ENCODE measurements at places on chromosomes 1 and 21.
A peak's percentile ranks its signal among the peaks of the same experiment; 100 is the strongest.

- no peak for DNase-seq
These were observed 77.4 kb upstream of the MROH9 start for GRCh38 chr1:170857955-170858354.

- DNase-seq, result no peak
These were observed 52.9 kb upstream of the LRRC8C start for GRCh38 chr1:89580036-89580435.

- no peak for DNase-seq
These were observed 8.4 kb downstream of the SLC35E2B start for GRCh38 chr1:1684031-1684681.

DNA sequence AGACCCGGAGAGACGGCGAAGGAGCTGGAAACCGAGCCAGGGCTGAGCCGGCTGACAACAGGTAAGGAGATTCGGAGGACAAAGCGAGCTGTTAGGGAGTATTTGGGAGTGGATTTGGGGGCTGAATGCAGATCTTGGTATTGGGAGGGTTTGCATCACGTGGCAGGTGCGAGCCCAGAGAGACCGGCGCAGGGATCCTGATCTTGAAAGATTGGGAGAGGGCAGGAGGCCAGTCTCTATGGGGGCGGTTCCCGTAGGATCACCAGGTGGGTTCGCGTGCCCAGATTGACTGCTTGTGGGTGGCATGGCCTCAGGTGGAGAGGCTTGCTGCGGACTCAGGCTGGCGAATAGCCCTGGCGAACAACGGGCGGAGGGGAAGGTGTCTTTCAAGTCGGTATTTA lies 204 bp downstream of the CIART start:
- no peak for DNase-seq

DNA sequence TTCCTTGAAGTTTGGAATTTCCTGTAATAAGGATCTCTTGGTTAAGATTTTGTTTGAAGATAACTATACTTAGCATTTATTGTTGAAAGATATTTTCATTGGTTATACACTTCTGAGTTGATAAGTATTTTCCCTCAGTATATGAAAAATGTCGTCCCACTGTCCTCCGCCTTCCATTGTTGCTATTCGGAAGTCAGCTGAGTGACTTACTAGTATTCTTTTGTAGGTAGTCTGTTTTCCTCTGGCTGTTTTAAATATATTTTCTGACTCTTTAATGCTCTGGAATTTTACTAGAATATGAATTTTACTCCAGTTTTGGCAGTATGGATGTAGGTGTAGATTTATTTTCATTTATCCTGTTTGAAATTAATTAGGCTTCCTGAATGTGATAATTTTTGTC lies 498.7 kb upstream of the NFIA start:
- no peak for DNase-seq

- DNase-seq, result no peak
These were observed 12.2 kb downstream of the TNNT2 start for GRCh38 chr1:201365251-201365650.

GRCh38 chr1:224068458-224069072 lies 45.3 kb upstream of the FBXO28 start:
- DNase-seq, result no peak

DNA sequence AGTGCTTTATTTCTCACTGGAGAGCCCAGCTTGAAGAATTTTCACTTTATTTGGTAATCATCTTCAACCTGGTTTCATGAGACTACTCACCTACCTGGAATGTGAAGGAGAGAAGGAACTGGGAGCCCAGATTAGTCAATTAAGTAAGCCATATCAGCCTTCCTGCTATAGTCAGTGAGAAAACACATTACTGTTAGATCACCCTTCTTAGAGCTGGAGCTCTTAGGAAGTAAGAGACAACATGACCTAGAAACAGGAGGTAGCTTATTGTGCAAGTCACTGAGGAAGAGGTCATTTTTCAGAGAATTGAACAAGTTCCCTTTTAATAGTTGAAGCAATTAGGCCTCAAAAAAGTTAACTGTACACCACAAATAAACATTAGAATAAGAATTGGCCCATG lies 49.2 kb upstream of the TEKT2 start:
- peak; percentile 15 for DNase-seq

- no peak for DNase-seq
These were observed 41.0 kb upstream of the LAPTM5 start for GRCh38 chr1:30798389-30799232.

DNA sequence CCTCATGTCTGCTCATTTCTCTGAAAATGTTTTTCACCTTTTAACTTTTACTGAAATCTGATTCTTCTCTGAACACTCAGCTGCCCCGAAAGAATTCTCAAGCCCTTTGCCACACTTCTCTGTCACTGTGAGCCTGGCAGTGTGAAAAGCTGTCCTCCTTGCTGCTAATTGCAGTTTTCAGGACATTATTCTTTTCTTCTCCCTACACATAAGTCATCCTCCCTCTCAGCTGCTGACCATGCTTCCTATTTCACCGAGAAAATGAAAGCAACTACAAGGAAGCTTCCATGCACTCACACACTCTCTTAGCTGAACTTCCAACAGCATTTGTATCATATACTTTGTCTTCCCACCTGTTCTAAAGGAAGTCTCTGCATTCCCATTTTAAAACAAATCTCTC lies 15.8 kb downstream of the OLFM3 start:
- DNase-seq, result no peak

- DNase-seq, result no peak
These were observed 14.2 kb upstream of the ECE1 start for GRCh38 chr1:21304488-21304887.

DNA sequence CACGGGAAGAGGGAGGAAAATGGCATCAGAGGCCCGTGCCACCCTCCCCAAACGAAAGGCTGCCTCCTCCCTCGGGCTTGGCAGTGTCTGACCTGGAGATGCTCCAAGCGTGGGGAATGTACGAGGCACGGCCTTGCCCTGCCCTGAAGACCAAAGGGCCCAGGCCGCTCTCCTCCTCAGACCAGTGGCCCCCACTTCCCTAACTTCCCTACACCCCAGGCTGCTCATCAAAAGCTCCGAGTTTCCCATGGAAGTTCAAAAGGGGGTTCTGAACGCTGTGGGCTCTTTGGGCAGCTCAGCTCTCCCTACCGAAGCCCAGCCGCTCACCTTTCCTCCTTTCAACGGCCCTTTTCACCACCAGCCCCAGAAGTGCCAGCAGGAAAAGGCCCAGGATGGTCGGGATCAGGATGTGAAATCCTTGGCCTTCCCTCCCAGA lies 11.8 kb downstream of the FCMR start:
- no peak for DNase-seq

DNA sequence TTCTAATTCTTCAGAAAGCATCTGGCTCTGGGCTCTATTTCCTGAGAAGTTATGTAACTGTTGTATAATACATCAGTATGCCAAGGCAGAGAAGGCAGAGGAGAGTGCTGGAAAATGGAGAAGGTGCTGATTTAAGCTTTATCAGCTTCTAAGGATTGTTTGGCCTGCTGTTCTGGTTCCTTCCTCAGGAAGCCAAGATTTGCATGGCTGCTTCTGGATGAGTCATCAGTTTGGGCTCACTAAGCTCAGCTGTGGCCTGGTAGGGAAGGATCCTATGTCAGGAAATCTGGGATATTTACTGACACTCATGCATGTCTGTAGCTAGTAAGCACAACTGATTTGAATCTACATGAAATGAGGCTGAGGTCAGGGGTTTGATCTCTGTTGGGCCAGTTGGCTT lies 73.2 kb upstream of the ADGRL4 start:
- DNase-seq, result peak; percentile 67

DNA sequence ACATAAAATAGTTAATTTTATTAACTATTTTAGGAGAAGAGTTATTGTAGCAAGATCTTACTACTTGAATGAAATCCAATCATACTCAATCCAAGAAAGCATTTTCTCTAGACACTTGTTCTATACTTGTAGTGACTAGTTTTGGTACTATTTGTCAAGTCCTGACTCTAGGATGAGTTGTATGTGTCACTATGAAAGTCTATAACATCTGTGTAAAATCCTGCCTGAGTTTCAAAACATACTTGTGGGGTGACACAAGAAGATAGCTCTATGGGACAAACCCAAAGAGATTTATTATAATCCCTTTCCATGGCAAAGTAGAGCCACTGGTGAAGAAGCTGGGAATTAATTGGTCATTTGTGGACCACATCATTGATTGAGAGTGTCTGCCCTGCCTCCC lies 1042.2 kb upstream of the ADGRL4 start:
- no peak for DNase-seq

DNA sequence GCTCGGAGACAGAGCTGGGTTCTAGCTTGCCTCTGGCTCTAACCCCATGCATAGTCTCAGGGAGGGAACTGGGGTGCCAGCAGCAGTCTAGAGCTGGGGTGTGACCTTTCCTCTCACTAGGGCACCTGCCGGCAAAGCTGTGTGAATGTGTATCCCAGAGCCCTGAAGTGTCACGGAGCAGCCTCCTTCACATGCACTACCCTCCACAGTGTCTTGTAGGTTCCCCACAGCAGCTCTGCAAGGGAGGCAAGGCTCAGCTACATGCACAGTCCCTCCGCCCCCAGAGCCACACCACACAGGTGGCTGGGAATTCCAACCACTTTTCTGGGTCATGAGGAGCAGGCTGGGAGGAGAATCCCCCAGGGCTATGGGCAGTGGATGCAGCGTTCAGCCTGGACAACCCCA lies 7.7 kb upstream of the HPCA start:
- DNase-seq, result no peak

GRCh38 chr1:43853161-43853921 lies 80.3 kb upstream of the ARTN start:
- DNase-seq, result peak; percentile 72

- no peak for DNase-seq
These were observed 5.3 kb upstream of the FAM78B start for GRCh38 chr1:166172106-166172505.

DNA sequence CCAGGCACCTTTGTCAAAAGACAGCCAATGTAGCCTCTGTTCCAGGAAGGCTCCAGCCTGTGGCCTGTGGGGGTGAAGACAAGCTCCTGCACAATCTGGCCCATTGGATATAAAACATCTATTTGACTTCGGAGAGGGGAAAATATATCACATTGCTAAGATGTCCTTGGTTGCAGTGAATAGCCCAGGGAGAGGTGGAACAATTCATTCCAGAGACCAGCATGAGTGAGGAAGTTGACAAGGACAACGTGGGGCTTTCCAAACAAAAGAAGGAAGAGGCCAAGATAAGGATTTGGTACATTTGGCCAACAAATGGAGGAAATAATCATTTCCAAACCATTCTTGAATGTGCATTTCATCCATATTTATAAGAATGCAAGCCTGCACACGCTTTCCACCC lies 187.0 kb downstream of the ETS2 start:
- no peak for DNase-seq

DNA sequence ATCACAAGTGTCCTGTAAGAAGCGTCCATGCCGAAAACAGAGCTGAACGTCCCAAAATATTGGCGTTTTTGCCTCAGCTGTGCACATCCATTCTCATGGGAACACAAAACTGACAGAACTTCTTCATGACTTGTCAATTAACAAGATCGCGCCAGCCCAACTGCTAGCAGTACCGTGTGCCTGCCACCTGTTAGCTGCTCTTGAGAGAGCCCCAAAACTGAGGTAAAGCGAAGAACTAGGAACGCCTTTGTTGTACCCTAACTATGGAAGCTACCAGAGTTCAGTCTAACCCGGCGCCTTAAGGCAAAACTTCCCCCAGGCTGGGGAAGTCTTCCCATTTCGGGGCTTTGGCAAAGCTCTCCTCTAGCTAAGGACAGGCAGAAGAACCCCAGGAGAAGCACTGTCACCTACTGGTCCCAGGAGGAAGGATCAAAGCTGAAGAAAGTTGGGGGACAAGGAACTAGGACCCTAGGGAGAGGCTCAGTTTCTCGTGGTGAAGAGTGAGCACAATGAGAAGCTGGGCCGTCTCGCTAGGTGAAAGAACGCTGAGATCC lies 719 bp downstream of the EYA3 start:
- DNase-seq, result no peak

DNA sequence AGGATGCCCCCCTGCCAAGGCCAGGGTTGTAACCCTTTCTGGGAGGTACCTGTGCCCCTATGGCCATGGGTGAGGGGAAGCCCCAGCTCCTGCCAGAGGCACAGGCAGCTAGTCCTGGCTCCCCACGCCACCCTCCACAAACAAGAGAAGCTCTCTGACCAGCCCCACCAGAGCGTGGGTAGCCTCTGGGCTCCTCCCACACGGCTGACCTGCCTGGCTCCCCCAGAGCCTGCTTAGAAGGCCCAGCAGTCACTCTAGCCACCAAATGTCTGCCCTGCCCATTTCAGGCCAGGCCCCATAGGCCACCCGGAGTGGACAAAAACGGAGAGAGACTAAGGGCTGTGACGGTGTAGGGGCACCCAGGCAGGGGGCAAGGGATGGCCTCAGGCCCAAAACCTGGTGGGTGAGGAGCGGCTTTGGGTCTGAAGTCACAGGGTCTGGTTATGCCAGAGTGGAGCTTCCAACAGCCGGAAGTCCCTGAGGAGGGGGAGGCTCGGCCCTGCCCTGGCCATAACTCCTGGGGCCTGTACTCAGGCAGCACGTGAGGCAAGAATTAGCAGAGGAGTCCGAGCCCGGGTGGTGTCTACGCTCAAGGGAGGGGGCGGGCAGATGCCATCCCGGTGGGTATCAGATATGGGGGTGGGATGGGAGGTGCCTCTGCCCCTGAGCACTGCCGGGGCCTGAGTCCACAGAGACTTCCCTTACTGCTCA lies 155.4 kb downstream of the CASZ1 start:
- DNase-seq, result no peak

- no peak for DNase-seq
These were observed 260.6 kb downstream of the SMYD3 start for GRCh38 chr1:246246430-246246829.

- DNase-seq, result no peak
These were observed 7.0 kb downstream of the DDOST start for GRCh38 chr1:20654104-20654690.

DNA sequence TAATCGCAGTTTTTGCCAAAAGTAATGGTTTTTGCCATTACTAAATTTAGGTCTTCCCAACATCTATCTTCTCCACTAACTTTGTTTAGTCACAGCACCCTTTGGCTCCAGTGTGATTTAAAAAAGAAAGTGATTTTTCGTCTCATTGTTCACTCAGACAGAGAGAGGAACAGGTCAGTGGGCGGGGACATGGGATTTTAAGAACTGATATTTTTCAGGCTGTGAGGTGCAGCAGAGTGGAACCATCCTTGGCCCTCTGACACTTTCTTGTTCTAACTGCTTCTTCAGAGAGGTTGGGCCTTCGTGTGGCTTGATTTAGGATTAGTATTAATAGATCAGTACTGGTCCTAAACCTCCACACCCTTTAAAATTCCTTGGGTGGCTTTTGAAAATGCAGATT lies 38.8 kb downstream of the CASQ2 start:
- DNase-seq, result no peak

DNA sequence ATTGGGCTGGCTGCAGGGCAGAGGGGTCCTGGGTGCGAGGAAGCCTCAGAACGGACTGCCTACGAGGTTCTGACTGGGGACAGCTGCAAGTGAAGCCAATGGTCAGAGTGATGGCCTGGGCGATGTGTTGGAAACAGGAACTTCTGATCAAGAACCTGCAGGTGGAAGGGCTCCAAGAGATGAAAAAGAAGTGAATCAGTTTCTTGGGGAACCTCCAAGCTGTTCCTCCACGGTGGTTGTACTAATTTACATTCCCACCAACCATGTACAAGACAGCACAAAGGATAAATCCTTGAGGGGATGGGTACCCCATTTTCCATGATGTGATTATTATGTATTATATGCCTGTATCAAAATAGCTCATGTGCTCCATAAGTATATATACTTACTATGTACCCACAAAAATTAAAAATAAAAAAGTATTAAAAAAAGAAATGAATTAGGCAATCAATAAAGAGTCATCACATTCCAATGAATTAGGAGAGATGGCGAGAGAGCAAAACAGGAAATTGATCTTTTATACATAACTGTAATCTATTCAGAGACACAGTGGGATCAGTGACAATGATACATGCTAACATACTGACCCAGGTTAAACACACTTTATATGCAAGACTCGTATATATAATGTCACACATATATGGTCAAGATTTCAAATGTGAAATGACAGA lies 58.1 kb downstream of the PTPN14 start:
- no peak for DNase-seq
